Right atrium auricular region (tissue), 2 donors: ENCODE measurements at places on chromosomes 5 and 9. TPM values are rescaled to one million over a fixed set of nuclear protein-coding genes. Genes with fewer than 3 reads are reported as not detected.

GRCh38 chr5:143713047-143714003, 98.6 kb upstream of the HMHB1 start:
- H3K4me3 ChIP-seq = no peak overlapping the region
- H3K27me3 ChIP-seq = no peaks in the 10 kb centered on the region
- no peak for DNase-seq
- H3K27ac ChIP-seq = no peak overlapping the region
- H3K36me3 ChIP-seq = no peaks in the 10 kb centered on the region
- peaks cover 24% of the 10 kb centered on the region for H3K4me1 ChIP-seq

DNA sequence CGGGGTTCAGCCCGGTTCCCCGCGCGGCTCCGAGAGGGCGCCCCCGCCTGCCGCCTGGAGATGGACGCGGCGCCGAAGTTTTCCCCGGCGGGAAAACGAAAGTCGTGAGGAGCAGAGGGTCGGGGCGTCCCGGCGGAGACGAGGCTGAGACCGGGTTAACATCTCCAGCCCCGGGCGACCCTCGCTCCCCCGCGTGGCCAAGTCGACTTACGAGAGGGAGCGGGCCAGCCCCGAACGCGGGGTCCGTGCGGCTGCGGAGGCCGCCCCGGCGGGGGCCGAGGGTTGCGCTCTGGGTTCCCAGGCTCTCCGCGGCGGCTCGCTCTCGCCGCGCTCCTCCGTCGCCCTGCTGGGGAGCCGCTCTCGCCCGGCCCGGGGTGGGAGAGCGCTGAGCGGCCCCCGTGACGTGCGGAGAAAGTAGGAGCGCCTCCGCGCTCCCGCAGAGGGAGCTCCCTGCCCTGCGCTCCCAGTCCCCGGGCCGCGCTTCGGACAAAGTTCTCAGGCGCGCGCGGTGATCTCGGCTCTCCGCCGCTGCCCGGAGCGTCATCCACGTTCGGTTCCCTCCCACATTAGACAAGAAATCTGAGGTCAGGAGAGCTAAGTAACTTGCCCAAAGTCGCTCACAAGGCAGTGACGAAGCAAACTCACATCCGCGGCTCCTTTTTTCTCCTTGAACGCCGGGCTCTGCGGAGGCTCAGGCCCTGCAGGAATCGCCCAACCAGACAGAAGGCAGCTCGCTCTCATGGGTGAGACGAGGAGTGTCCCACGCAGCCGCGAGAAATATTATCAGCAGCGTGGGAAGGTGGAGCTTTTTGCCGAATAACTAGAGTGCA, 1.2 kb upstream of the GCNT4 start:
- peak overlapping the region; percentile 70 for H3K4me3 ChIP-seq
- peaks cover 15% of the 10 kb centered on the region for H3K4me1 ChIP-seq
- H3K27me3 ChIP-seq = no peaks in the 10 kb centered on the region
- peak overlapping the region; percentile 85 for H3K27ac ChIP-seq
- peak; percentile 61 for DNase-seq
- no peaks in the 10 kb centered on the region for H3K36me3 ChIP-seq

SLC25A2 gene
- total RNA-seq = not detected

GRCh38 chr5:134511796-134512660, 13.4 kb upstream of the JADE2 start:
- no peak overlapping the region for H3K4me3 ChIP-seq
- no peaks in the 10 kb centered on the region for H3K27me3 ChIP-seq
- H3K36me3 ChIP-seq = no peaks in the 10 kb centered on the region
- H3K27ac ChIP-seq = peak overlapping the region; percentile 75
- no peaks in the 10 kb centered on the region for H3K4me1 ChIP-seq

DNA sequence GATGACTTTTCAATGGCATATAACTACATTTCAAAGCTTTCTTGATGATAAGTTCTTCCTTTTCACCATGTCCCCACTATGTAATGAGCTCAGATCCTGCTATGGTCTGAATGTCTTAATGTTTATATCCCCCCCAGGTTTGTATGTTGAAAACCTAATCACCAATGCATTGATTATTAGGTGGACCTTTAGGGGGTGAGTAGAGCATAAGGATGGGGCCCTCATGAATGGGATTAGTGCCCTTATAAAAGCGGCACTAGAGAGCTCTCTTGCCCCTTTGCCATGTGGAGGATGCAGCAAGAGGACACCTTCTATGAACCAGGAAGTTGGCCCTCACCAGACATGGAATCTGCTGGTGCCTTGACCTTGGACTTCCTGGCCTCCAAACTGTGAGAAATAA, 316.8 kb downstream of the ARHGEF28 start:
- no peaks in the 10 kb centered on the region for H3K27me3 ChIP-seq
- no peaks in the 10 kb centered on the region for H3K4me1 ChIP-seq
- no peak overlapping the region for H3K4me3 ChIP-seq
- no peaks in the 10 kb centered on the region for H3K36me3 ChIP-seq
- no peak for DNase-seq

DNA sequence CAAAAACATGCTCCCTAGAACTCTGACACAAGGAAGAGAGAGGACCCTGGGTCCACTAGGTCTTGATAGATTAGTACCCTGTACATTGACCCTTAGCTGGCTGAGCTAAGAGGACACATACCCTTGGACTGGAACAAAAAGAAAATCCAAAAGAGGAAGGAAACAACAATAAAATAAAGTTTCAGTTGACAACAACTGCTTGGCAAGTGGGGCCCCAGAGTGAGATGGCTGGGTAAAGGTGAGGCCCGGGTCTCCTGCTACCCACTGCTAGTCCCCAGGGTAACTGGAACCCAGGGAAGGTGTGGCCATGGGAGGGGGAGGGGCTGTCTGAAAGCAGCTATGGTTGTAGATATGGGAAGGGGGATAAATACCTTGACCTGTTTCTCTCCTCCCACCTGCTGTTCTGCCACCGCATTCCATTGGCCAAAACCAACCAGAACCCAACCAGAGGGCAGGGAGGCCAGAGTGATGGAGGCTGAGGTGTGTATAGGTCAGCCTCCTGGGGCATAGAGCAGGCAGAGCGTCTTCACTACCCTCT, 11.7 kb downstream of the TAL2 start:
- no peak overlapping the region for H3K4me3 ChIP-seq
- H3K4me1 ChIP-seq = no peaks in the 10 kb centered on the region
- no peaks in the 10 kb centered on the region for H3K36me3 ChIP-seq
- DNase-seq = no peak
- H3K27ac ChIP-seq = no peak overlapping the region
- no peaks in the 10 kb centered on the region for H3K27me3 ChIP-seq

CDX1 gene
- total RNA-seq = not detected

DNA sequence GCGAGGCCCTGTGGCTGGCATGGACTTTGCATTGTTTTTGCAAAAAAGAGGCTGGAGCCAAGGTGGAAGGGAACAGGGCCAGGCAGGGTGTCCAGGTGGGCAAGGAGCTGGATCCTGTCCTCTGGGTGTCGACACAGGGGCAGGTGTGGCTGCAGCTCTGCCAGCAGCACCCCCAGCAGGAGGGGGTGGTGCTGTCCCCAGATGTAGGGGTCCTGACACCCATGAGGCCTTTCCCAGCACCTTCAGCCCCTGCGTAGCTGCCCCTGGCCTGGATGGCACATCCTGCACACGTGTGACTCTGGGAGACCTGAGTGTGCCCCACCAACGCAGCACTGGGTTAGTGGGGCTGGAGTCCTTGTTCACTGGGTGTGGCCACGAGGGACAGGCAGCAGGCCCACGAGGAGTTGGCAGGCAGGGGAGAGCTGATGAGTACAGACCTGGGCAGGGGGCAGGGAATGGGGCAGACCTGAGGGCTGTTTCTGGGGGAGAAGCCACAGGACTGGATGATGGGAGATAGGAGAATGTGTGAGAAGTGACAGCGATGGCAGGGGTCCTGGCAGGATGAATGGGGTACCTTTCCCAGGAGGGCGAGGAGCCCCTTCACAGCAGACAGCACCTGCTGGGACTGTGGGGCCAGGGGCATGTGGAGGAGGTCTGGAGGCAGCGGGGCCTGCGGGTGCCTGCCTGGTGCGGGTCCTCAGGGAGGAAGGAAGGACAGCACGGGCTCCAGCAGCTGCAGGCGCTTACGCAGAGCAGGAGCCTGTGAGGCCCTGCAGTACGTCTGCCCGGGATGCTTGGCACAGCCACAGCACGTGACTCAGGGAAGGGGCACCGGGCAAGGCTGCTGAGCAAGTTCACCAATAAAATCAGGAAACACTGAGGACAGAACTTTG, 3.6 kb upstream of the RASGEF1C start:
- H3K4me3 ChIP-seq = no peak overlapping the region
- H3K27ac ChIP-seq = no peak overlapping the region
- no peaks in the 10 kb centered on the region for H3K36me3 ChIP-seq

PCDHA4 gene
- total RNA-seq = 0.63 TPM

GRIN1 gene
- not detected for total RNA-seq

CCDC192 gene
- total RNA-seq = not detected

DNA sequence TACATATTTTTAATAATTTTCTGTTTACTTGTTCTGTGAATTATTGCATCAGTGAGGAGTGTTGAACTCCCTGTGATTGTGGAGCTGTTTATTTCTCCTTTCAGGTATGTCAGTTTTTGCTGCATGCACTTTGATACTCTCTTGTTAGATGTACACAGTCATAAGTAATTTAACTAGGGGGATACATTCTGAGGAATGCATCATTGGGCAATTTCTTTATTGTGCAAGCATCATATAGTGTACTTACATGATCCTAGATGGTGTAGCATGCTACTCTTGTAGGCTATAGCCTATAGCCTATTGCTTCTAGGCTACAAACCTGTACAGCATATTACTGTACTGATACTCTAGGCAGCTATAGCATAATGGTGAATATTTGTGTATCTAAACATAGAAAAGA, 9.5 kb downstream of the DENND4C start:
- H3K4me1 ChIP-seq = peaks cover 25% of the 10 kb centered on the region
- no peak overlapping the region for H3K27ac ChIP-seq
- no peak overlapping the region for H3K4me3 ChIP-seq
- no peak for DNase-seq
- H3K27me3 ChIP-seq = no peaks in the 10 kb centered on the region

DNA sequence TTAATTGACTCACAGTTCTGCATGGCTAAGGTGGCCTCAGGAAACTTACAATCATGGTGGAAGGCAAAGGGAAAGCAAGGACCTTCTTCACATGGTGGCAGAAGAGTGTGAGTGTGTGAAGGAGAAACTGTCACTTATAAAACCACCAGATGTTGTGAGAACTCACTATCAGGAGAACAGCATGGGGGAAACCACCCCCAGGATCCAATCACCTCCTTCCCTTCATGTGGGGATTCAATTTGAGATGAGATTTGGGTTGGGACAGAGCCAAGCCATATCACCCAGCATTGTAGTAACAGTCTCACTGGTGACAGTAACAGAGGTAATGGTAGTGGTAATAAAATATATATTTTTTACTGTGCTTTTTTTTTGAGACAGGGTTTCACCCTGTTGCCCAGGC, 18.1 kb downstream of the ZBTB5 start:
- peaks cover 4% of the 10 kb centered on the region for H3K36me3 ChIP-seq
- H3K4me1 ChIP-seq = no peaks in the 10 kb centered on the region
- no peaks in the 10 kb centered on the region for H3K27me3 ChIP-seq
- DNase-seq = no peak
- H3K27ac ChIP-seq = no peak overlapping the region

DNA sequence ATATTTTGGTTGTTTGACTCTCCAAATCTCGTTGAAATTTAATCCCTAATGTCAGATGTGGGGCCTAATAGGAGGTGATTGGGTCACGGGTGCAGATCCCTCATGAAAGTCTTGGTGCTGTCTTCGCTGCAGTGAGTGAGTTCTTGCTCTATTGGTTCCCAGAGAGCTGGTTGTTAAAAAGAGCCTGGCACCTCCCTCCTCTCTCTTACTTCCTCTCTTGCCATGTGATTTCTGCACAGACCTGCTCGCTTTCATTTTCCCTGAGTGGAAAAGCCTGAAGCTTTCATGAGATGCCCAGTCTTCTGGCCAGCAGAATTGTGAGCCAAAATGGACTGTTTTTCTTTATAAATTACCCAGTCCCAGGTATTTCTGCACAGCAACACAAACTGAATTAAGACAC, 221.6 kb downstream of the MAT2B start:
- no peak for DNase-seq
- no peak overlapping the region for H3K4me3 ChIP-seq
- no peaks in the 10 kb centered on the region for H3K4me1 ChIP-seq
- no peaks in the 10 kb centered on the region for H3K36me3 ChIP-seq
- H3K27ac ChIP-seq = no peak overlapping the region
- H3K27me3 ChIP-seq = no peaks in the 10 kb centered on the region

GRCh38 chr9:27426511-27427271, 97.4 kb upstream of the IFNK start:
- no peaks in the 10 kb centered on the region for H3K27me3 ChIP-seq
- no peaks in the 10 kb centered on the region for H3K36me3 ChIP-seq
- DNase-seq = no peak

ADRB2 gene
- total RNA-seq = 7.3 TPM

INSYN2B gene
- total RNA-seq = 0.75 TPM

GRCh38 chr5:145991044-145991575, 54.7 kb downstream of the SH3RF2 start:
- no peak for DNase-seq
- H3K36me3 ChIP-seq = no peaks in the 10 kb centered on the region
- H3K27ac ChIP-seq = no peak overlapping the region
- H3K27me3 ChIP-seq = no peaks in the 10 kb centered on the region
- no peak overlapping the region for H3K4me3 ChIP-seq
- no peaks in the 10 kb centered on the region for H3K4me1 ChIP-seq

GRCh38 chr5:139561655-139562451, 714 bp downstream of the UBE2D2 start:
- DNase-seq = peak; percentile 60
- H3K4me1 ChIP-seq = peaks cover 50% of the 10 kb centered on the region
- no peaks in the 10 kb centered on the region for H3K36me3 ChIP-seq
- H3K27ac ChIP-seq = peak overlapping the region; percentile 99
- H3K27me3 ChIP-seq = no peaks in the 10 kb centered on the region
- peak overlapping the region; percentile 96 for H3K4me3 ChIP-seq

DNA sequence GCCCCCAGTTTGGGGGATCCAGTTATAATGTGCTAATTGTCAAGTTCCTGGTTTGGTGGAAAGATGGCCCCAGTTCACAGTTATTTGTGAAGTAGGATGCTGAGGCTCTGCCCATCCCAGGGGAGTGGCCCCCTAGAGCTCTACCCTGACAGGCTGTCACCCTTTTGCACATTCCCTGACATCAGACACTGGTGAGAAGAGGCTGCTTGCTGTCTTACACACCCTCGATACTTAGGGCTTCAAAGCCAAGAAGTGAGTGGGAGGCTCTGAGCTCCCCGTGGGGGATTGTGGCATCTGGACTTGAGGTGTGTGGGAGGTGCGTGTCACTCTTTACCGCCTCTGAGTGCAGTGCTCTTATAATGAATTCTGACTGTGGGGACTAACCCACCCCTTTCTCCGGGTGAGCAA, 168.5 kb downstream of the DOCK2 start:
- no peaks in the 10 kb centered on the region for H3K4me1 ChIP-seq
- no peak overlapping the region for H3K27ac ChIP-seq
- no peak for DNase-seq
- no peak overlapping the region for H3K4me3 ChIP-seq
- no peaks in the 10 kb centered on the region for H3K27me3 ChIP-seq
- no peaks in the 10 kb centered on the region for H3K36me3 ChIP-seq

DNA sequence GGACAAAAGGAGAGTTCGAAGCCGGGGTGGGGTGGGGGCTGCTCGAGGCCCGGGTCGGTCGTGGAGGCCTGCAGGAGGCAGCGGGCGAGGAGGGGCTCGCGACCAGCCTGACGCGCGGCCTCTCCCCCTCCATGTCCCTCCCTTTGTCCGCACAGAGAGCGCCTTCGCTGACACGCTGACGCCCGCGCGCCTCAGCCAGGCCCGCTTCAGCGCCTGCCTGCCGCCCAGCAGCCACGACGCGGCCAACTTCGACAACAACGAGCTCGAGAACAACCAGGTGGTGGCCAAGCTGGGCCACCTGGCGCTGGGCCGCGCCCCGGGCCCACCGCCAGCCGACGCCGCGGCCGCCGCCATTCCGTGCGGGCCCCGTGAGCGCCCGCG, 42.2 kb downstream of the NEURL1B start:
- H3K36me3 ChIP-seq = peaks cover 33% of the 10 kb centered on the region
- H3K4me1 ChIP-seq = no peaks in the 10 kb centered on the region
- H3K4me3 ChIP-seq = no peak overlapping the region
- H3K27me3 ChIP-seq = no peaks in the 10 kb centered on the region

PCAT7 gene
- total RNA-seq = not detected
